Right renal cortex interstitium (tissue), 3 donors: ENCODE measurements at places on chromosomes 12 and 14. TPM values are rescaled to one million over a fixed set of nuclear protein-coding genes. Genes with fewer than 3 reads are reported as not detected.

The TAS2R19 gene
- 0.94 TPM for polyA plus RNA-seq

The MYO1H gene
- 1.3 TPM for polyA plus RNA-seq

The ADGRD1 gene
- polyA plus RNA-seq, result 15.5 TPM

The IRAK3 gene
- polyA plus RNA-seq, result 3.2 TPM

The ZC2HC1C gene
- polyA plus RNA-seq, result 7.3 TPM

The GNB3 gene
- 3.7 TPM for polyA plus RNA-seq

The PPP1R12A gene
- 127 TPM for polyA plus RNA-seq

The SLC38A4 gene
- 27.2 TPM for polyA plus RNA-seq

The DPY19L2 gene
- 39.0 TPM for polyA plus RNA-seq

The MIP gene
- polyA plus RNA-seq, result not detected

The PITPNM2 gene
- 5.8 TPM for polyA plus RNA-seq

The CBLN3 gene
- polyA plus RNA-seq, result 2.6 TPM

The SDSL gene
- 10.7 TPM for polyA plus RNA-seq

The SIX4 gene
- polyA plus RNA-seq, result 7.3 TPM

The EXOC5 gene
- polyA plus RNA-seq, result 74.9 TPM

The PPFIA2 gene
- polyA plus RNA-seq, result 4.4 TPM

The HOXC6 gene
- 21.8 TPM for polyA plus RNA-seq

The AJUBA gene
- polyA plus RNA-seq, result 86.4 TPM

The TGM1 gene
- polyA plus RNA-seq, result 1.9 TPM

The LALBA gene
- polyA plus RNA-seq, result not detected

The CLEC14A gene
- 15.3 TPM for polyA plus RNA-seq

The GRIN2B gene
- polyA plus RNA-seq, result 1.1 TPM

The LRRC9 gene
- 1.9 TPM for polyA plus RNA-seq

The IGFBP6 gene
- polyA plus RNA-seq, result 12.2 TPM

The SLCO1A2 gene
- 0.15 TPM for polyA plus RNA-seq

The APEX1 gene
- 315 TPM for polyA plus RNA-seq

The GPR84 gene
- 0.14 TPM for polyA plus RNA-seq

The CCDC175 gene
- polyA plus RNA-seq, result 1.3 TPM

The ANKRD33 gene
- 0.12 TPM for polyA plus RNA-seq

The ITGA7 gene
- polyA plus RNA-seq, result 22.3 TPM

The CLEC2A gene
- polyA plus RNA-seq, result not detected

The NOC4L gene
- 11.3 TPM for polyA plus RNA-seq

The STRN3 gene
- polyA plus RNA-seq, result 49.6 TPM

The KLRB1 gene
- 5.5 TPM for polyA plus RNA-seq

The SERPINA12 gene
- polyA plus RNA-seq, result 0.23 TPM
